ENCODE measurements at places on chromosomes 16 and 17.

- no peak for DNase-seq
Measured at GRCh38 chr16:85983064-85983463, 84.1 kb downstream of the IRF8 start.

DNA sequence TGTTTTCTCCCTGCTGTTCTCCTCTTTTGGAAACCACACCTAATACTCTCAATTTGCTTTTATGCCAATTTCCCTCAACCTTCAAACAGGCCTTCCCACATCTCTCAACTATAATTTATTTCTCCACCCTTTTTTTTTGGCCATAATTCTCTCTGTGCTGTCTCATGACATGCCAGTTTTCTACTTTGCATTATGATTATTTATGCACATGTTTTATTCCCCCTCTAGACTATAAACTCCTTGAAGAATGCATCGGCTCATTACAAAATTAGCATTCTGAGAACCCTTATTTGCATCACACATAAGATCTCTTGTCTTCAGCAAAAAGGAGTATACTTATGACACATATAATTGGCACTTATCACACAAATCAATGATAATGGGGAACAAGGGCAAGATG, 10.9 kb upstream of the LYRM9 start:
- no peak for DNase-seq

DNA sequence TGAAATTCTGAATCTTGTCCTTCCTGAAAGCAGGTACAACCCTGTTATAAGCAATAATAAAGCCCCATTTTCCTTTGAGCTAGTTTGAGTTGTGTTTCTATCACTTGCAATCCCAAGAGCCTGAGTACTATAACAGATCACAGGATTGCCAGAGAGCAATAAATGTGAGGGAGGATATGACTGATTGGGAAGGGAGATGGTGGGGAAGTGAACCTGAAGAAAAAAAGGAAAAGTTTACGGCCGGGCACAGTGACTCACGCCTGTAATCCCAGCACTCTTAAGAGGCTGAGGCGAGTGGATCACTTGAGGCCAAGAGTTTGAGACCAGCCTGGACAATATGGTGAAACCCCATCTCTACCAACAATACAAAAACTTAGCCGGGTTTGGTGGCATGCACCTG, 80.4 kb downstream of the COX10 start:
- no peak for DNase-seq

GRCh38 chr17:81976332-81977210, 858 bp upstream of the ASPSCR1 start:
- peak; percentile 18 for DNase-seq

- DNase-seq = no peak
Measured at GRCh38 chr16:66304151-66304550, 62.3 kb upstream of the CDH5 start.

- DNase-seq = no peak
Measured at GRCh38 chr16:68493412-68494070, 45.2 kb upstream of the SMPD3 start.
